CD8-positive, alpha-beta T cell (primary cell): ENCODE measurements at places on chromosomes 7 and 10.

GRCh38 chr7:77819021-77819420, 20.4 kb downstream of the PHTF2 start:
- DNase-seq, result no peak

GRCh38 chr7:121620206-121620605, 224.1 kb upstream of the FAM3C start:
- DNase-seq, result no peak

DNA sequence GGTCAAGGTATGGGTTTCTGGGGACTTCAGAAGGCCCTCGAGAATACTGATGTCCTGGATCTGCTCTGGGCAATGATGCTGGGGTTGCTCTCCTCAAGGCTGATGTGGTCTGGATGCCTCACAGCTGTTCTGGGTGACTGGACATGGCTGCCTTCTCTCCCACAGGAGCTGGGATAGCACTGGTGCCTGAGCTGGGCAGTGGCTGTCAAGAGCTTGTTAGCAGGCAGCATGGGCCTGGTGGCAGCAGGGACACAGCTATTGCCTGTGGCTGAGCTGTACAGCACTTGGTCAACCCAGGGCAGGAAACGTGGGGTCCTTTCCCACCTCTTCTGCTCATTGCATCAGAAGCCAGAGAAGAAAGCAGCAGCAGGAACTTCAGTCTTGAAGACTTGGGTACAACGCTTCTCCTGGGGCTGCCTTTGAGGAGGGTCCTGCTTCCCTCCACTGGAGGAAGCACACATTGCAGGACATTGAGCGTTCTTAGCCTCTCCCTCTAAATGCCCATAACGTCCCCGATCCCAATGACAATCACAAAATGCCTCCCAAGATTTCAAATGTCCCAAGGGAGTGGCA, 13.0 kb downstream of the ADCYAP1R1 start:
- no peak for DNase-seq

GRCh38 chr7:128874140-128875031, 11.7 kb downstream of the ATP6V1F start:
- DNase-seq, result no peak

DNA sequence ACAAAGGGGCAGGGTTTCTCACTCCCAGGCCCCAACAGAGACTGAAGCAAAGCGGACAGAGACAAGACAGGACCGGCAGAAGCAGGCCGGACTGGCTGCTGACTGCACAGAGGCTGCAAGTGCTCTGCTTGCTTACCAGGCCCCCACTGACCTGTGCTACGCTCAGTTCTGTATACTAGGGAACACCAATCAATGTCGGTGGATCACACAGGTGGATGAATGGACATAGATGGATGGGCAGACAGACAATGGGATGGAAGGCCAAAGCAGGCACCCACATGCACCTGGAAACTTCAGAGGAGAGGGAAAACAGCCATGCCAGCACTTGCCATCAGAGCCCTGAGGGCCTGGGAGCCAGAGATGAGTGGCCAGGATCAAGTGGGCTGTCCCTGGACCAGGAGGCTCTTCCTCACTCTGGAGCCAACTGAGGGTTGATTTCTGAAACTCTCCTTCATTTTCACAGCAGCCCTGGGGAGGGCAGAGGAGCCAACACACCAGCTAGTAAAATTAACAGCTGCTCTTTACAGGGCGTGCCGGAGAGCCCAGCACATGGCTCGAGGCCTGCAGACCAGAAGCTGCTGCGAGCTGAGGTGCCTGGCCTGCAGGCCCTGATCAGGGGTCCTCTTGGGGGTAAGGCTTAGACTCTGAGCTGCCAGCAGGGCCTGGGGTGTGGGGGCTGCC, 243.6 kb downstream of the KCNMA1 start:
- DNase-seq, result no peak

- no peak for DNase-seq
These were observed 146.8 kb downstream of the CELF2 start for GRCh38 chr10:11164551-11164802.

GRCh38 chr10:120490288-120490687, 33.3 kb downstream of the PLPP4 start:
- DNase-seq, result no peak

DNA sequence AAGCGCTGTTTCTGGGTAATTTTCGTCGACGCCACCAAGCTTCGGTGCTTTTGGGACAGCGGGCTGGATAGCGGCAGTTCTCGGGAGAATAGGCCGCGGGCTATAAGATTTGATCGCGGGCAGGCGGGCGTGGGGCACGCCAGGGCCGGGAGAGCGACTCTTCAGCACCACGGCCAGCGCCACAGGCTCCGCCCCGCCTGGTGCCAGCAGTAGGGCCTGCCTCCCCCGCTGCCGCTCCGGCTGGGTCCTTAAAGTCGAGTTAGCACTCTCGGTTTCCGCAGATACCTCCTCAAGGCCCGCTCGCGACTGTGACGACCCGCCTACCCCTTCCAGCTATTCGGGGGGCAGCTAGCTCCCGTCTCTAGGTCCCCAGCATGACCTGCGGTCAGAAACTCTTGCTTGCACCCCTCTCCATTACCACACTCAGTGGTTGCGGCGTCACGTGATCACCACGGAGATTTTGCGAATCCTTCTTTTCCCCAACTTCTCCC, 9.4 kb downstream of the NXPH1 start:
- DNase-seq, result peak; percentile 11

- DNase-seq, result no peak
These were observed 113.4 kb downstream of the FGFR2 start for GRCh38 chr10:121484816-121485215.
